ENCODE measurements at places on chromosomes 2 and 18.

DNA sequence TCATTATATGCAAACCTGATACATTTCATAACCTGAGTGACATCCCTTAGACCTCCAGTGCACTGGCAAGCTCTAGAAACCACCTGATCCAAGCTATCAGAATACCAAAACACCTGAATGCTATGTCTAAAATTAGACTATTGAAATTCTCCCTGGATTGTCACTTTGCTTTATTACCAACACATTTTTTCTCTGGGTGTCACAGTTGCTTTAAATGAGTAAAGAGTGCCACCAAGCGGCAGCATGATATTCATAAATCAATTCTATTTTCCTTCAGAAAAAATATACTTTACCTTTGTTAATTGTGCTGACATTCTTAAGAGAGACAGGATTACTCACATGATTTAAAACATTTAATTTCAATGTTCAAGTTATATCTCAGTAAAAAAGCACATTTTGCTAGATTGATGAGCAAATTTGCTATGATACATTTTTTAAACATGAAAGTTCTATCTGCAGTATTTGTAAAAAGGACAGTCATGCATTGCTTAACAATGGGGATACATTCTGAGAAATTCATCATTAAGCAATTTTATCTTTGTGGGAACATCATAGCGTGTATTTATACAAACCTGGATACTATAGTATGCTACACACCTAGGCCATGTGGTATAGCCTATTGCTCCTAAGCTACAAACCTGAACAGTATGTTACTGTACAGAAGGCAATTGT is 338.4 kb upstream of the SLC39A10 start:
- DNase-seq = no peak

- no peak for DNase-seq
Observed at GRCh38 chr2:12441750-12442475, 274.8 kb upstream of the TRIB2 start.

GRCh38 chr18:13392029-13392750 is 173.6 kb downstream of the LDLRAD4 start:
- no peak for DNase-seq

DNA sequence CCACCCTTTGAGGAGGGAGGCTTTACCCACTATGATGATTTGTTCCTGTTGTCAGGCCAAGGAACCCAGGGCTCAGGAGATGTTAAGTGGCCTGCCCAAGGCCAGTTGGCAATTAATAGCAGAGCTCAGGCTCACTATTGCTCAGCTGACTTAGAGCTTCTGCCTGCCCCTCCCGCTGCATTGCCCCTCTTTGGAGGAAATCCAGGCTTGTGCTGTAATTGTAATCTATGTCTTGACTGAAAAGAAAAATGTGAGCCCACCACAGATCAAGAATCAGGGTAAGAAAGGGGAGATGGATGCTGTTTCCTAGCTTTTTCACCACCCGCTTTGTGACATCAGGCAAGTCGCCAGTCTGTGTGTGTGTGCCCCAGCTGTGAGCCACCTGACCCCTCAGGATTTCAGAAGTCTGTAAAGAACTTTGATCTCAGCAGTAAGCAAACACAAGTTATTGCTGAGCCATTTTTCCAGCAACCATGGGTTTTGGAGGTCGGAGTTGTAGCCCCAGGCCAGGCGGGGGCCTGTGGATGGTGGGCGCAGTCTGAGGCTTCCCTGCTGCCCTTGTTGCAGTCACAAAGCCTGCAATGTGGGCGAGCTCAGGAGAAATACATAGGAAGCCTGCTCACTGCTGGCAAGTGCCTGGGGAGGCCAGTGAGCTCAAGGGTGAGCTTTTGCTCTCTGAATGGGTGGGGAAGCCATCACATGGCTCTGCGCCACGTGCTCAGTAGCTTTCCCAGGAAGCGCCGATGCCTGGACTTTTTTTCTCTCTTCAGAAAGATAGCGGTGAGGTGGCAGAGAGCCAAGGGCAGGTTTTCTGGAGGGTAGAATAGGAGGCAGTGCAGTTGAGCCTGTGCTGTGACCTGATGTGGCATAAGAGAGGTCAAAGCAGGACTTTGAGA is 6.1 kb downstream of the CABLES1 start:
- no peak for DNase-seq

DNA sequence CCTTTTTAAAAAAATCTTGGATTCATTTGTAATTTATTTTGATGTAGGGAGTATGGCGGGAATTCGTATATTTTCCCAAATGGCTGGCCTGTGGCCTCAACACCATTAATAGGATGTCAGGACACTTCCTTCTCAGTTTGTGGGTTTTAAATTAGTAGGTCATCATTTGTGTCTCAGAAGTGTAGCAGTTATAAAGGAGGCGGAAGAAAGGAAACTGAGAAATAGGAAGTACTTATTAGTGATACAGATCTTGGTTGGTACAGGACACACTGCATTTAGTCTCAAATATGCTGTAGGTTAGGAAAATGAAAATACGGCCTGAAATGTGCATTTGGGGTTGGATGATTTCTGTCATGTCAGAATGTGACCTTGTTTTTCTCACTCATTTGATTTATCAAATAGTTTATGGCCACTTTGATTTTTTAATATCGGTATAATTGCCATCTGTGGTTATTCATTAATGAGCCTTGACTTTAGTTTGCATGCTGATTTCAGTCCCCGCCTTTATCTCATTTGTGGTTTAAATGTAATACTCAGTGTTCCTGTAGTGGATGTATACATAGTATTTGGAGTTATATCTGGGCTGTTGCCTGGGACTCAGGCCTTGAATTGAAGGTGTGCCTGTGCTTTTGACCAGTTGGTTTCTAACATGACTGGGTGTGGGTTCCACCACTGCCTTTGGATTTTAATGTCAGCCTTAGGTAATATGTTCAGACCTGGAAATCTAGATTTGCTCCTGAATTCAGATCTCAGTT is 31.4 kb downstream of the ZCCHC2 start:
- DNase-seq = no peak

DNA sequence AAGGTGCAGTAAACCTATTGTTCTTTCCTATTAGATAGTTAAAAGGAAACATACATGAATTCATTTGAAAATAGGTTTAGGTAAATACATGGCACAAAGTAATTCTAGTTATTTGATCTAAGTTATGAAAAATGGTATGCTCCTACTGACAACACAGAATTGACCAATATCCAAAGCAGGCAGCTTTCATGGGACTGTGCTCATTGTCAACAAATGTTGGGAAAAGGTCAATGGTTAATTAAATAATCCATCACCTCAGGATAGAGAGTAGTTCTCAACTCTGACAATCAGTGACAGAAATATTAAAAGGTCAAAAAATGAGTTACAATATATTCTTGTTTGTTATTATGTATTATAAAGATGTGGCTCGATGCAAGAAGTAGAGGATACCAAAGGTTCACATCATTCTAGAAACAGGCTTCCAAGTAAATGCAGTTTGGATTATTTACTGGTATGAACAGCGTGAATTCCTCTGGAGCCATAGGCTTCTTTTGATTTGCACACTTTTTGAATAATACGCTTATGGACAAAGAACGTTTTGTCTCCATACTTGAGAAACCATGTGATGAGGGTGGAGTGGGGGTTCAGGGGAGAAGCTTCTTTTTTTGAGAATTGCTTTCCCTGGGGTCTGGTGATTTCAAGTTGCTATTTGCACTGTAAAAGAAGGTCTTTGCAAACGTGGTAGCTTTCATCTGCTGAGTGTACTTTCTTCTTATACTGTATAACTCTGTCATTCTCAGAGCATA is 422.0 kb upstream of the ZEB2 start:
- no peak for DNase-seq

Data from stimulated activated CD8-positive, alpha-beta memory T cell treated with anti-CD3 and anti-CD28 coated beads, Interleukin-4, amount 100 ng/mL, for 1 hour (primary cell).